ENCODE measurements at places on chromosomes 3 and 15.

GRCh38 chr3:87996882-87997281 lies 61.9 kb downstream of the CGGBP1 start:
- DNase-seq, result no peak

GRCh38 chr3:164230385-164231094 lies 847.8 kb downstream of the SI start:
- no peak for DNase-seq

DNA sequence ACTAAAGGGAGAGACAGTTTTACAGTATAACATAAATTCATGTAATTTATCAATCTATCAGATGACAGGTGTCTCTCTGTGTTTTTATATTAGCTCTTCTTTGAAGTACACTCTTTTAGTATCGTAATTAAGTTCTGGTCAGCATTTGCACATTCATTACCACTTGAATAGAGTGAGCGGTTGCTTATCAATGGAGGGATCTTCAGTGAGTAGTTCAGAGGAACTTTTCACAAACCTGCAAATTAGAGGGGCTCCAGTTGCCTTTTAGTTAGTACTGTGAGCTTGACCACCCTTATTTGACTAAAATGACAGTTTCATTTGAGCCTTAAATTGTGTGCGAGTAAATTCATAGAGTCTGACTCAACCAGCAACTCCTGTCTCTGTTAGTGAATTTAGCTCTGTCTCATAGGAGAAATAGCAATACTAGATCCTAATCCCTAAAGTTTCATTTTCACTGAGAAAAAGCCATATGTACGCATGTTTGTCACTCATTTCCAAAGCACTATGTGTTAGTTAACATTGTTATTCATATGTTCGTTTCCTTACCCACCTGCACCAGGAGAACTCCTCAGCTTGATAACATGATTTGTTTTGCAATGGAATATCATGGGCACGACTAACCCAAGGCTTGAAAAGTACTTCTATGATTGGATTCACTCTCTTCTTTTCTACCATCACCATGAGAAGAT lies 57.5 kb upstream of the ZBED2 start:
- DNase-seq, result no peak

DNA sequence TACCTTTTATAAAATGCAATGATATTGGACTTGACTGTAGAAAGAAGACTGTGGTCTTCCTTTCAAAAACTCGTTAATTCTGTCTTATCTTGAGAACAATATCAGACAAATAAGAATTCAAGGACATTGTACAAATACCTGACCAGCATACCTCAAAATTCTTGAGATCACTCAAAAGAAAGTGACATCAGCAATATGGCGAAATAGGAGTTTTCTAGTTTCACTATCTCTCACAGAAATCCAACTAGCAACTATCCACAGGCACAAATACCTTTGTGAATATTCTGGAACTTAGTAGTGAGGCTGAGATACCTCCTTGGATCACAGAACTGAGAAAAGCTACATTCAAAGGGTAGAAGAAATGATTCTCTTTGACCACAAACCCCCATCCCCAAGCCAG lies 419.7 kb downstream of the ZNF385D start:
- DNase-seq, result no peak

DNA sequence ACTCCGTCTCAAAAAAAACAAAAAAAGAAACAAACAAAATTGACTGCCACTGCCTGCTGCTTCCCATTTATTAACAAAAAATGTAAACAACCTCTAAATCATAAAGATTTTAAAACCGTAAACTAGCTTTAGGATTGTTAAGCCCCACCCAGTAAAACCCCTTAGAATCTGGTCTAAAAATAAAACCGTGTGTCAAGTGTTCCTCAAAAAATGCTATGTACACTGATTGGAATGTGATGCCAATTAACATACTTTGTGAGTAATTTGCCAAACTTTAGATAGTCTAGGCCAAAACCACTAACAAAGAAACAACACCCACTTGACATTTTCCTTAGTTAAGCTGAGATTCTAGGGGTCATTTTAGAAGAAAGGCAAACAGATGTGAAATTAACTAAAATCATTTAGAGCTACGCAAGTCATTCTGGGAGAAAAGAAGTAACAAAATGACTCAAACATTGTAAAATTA lies 5.3 kb downstream of the RAF1 start:
- no peak for DNase-seq

GRCh38 chr15:97867870-97868269 lies 92.6 kb upstream of the ARRDC4 start:
- DNase-seq, result no peak

DNA sequence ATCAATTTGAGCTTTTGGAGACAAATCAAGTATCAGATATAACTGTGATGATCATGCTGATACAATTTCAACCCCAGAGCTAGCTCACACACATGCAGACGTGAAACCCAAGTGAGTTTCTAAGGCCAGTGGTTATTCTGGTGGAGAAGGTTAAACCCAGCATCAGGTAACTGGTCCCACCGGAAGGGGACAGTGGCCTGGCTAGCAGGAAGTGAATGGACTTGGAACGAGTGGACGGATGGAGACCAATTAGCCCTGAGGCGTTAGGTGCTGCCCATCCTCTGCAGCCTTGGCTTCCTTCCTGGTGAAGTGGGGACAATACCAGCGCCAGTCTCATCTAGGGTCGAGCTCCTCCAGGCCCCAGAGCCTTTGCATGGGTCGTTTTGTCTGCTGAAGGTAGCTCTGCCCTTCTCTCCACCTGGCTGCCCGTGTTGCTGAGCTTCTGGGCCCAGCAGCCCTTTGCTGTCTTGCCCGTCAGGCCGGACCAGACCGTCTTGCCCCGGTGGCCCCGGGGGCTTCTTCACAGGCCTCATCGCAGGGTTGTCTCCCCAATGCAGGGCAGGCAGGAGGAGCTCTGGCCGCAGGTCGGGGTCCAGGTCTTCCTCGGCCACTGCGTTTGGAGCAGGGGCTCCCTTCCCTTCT lies 915 bp upstream of the KCTD6 start:
- no peak for DNase-seq

GRCh38 chr15:75452364-75452864 lies 924 bp upstream of the SIN3A start:
- DNase-seq, result peak; percentile 65
